ENCODE measurements at places on chromosomes 11 and 22.
A peak's percentile ranks its signal among the peaks of the same experiment; 100 is the strongest.

- DNase-seq: no peak
These were observed 22.6 kb upstream of the RCN1 start for GRCh38 chr11:32068134-32068870.

DNA sequence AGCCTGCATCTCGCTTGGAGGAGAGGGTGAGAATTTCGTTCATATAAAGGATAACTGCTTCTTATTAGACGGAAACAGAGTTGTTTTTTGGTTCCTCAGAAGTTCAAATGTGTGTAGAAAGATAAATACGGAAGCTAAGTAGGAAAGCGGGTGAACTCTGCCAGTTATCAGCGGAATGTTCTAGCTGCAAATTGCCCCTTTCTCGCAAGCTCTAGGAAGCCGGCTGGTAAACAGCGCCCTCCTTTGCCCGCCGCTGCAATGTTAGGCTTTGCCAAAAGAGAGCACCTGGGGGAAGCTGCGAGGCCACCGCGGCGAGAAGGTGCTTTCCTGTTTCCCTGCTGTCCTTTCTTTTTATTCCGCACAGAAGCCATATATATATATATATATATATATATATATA is 67.0 kb downstream of the IGLL5 start:
- DNase-seq: no peak

GRCh38 chr22:46592390-46592872 is 27.8 kb upstream of the GRAMD4 start:
- peak; percentile 97 for DNase-seq

- DNase-seq: no peak
These were observed 51.7 kb upstream of the PAK1 start for GRCh38 chr11:77525455-77526091.

DNA sequence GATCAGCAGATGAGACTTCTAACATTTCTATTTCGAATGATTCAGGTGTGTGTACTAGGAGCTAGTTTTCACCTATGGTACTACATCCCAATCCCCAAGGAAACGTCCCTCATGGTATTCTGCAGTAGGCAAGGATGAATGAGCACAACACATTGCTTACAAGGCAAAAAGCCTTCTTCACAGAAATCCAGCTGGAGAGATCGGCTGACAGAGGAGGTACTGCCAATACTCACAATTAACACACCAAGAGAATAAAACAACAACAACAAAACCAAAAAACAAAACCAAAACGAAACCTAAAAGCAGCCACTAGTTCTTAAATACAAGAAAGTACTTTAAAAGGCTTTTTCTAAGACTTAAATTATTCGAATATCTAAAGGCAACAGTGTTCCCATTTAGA is 101.4 kb downstream of the PICALM start:
- no peak for DNase-seq

- DNase-seq: no peak
These were observed 55.8 kb upstream of the RRAS2 start for GRCh38 chr11:14414470-14415461.

- DNase-seq: no peak
These were observed 99.5 kb downstream of the SPATA19 start for GRCh38 chr11:133745791-133746190.

DNA sequence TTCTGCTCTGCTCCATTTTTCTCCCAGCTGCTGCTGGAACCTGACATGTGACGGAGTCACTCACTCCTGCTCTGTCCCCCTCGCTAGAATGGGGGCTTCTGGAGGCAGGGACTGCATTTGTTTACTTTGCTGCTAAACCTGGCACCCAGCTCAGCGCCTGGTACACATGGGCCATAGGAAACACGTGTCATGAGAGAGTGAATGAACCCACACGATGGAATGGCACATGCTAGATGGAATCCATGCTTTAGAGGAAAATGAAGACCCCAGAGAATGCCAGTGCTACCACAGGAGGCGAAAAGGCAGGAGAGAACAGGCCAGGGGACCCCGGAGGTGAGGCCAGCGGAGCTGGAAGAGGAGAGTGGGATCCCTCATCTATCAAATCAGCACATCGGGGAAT is 160.9 kb downstream of the MPPED1 start:
- DNase-seq: no peak

All from astrocyte of the cerebellum (primary cell).